Right forelimb (tissue), 1 donor: ENCODE measurements at places on chromosomes 2 and 18.

DNA sequence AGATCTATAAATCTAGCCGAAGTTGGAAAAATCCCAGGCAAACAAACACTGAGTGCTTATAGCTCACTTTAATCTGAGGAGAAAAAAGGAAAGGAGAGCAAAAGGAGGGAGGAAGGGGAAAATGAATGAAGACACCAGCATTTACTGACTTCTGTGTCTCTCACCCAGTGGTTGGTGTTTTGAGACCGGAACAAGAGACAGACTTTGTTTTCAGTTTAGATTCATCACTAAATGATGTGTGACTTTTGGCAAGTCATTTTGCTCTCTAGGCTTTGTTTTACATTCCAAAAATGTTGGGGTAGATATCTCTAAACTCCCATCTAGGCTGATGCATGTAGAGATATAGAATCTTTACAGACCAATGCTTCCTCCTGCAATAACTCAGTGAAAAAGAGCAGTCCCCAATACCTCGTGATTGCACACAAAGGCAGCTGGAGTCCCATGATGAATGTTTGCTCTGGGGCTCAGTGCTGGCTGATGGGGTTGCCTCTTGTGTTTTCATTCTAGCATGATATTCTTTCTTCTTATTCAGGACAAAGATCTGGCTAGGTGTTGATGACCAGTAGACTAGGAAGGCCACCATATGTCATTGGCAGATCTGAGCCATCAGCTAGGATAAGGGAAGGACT lies 51.4 kb downstream of the TRIB2 start:
- no peak for DNase-seq

GRCh38 chr2:25341011-25341727 lies 556 bp downstream of the DNMT3A start:
- DNase-seq, result peak; percentile 79

DNA sequence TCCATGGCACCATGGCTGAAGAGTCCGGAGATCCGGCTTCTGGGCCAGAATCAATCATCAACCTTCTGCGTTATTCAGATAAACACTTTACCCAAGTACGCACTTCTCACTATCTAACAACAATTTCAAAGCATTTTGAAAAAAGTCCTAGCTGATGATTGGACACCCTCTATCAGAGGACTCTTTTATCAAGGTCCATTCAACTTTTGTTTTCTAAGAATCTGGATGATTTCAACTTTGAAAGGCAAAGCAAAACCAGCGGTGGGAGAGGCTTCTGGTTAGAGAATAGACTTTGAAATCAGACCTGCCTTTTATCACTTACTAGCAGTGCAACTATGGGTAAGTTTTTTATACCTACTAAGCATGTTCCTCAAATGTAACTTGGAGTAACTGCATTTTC lies 293.6 kb upstream of the TNP1 start:
- no peak for DNase-seq

DNA sequence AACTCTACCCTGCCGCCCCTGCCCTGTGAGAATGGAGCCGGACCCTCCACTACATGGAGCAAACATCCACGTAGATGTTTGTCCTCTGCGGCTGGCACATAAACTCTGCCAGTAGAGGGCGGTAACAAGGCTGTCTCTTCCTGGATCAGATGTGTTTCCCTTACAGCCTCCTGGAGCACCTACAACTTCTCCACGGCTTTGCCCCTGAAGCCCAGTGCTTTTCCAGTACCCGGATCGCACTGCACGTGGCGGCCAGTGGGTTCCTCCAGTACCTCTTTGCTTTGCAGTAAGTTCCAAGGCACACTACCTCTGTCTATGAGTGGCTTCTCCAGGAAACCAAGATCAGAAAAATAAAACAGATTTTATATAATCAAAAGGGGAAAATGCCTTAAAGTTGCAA lies 651.3 kb downstream of the DCDC2C start:
- DNase-seq, result no peak

GRCh38 chr18:80109676-80110078 lies 615 bp downstream of the ADNP2 start:
- DNase-seq, result peak; percentile 75

GRCh38 chr2:196568506-196568905 lies 71.0 kb upstream of the CCDC150 start:
- DNase-seq, result no peak

GRCh38 chr2:18531194-18531593 lies 29.3 kb downstream of the RDH14 start:
- DNase-seq, result no peak

- DNase-seq, result no peak
Observed at GRCh38 chr2:50995610-50996009, 36.3 kb downstream of the NRXN1 start.

- no peak for DNase-seq
Observed at GRCh38 chr2:60479226-60480088, 74.0 kb downstream of the BCL11A start.

- DNase-seq, result no peak
Observed at GRCh38 chr2:49404108-49404507, 249.8 kb upstream of the FSHR start.
